Amygdala (tissue), 56 donors: ENCODE measurements at places on chromosomes 16 and 17.

- no peak for DNase-seq
Observed at GRCh38 chr16:53129281-53130158, 74.7 kb downstream of the CHD9 start.

- DNase-seq = no peak
Observed at GRCh38 chr17:14950216-14950615, 314.9 kb downstream of the PMP22 start.

GRCh38 chr16:64864232-64864809 is 257.5 kb downstream of the CDH11 start:
- DNase-seq = no peak

- DNase-seq = no peak
Observed at GRCh38 chr16:22126037-22126558, 33.8 kb downstream of the VWA3A start.

GRCh38 chr17:33798308-33798707 is 456.8 kb upstream of the CCL2 start:
- no peak for DNase-seq

GRCh38 chr16:58046936-58047335 is 21.4 kb downstream of the MMP15 start:
- DNase-seq = no peak
